8988T (cell line): ENCODE measurements at places on chromosomes 7 and 10.

DNA sequence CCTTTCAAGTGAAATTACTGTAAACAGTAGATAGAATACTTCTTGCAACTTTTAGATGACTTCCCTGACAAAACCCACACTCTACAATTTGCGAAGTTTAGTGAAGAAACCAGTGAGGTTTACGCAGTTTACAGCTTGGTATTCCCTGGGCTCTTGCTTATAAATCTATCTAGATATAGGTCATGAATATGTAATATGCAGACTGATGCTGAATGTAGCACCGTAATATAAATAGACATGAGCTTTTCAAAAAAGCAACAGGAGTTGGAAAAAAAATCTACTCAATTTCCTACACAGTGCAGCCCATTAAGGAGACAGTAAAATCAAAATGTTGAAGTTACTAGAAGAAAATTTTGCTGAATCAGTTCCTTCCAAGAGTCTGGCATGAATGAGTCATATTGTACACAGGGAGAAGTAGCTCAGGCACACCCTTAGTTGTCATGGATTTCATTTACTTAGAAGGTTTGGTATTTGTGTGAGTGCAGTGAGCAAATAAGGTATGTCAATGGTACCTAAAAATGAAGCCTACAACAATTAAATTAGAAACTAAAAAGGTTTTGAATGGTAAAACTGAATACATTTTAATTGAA lies 67.7 kb upstream of the NEUROD6 start:
- no peak for DNase-seq

GRCh38 chr7:122602800-122603199 lies 96.1 kb downstream of the RNF133 start:
- DNase-seq, result no peak

GRCh38 chr10:122658356-122659049 lies 41.1 kb downstream of the C10orf120 start:
- no peak for DNase-seq

DNA sequence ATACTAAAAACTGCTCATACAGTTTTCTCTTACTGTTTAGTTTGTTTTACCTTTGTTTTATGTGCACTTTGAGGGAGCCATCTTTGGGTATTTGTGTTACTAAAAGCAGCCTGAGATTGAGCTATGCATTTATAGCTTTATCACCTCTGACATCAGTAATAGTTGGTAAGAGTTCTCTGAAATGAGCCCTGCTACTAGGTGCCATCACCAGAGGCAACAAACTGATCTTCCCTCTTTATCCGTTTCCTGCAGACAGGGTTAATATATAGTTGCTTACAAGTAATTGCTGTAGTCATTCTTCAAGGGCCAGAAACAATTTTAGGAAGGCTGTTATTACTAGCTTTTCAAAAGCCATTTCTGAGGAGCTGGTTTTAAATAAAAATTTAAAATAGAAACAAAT lies 49.1 kb downstream of the KIF20B start:
- no peak for DNase-seq

- DNase-seq, result no peak
Observed at GRCh38 chr10:123402656-123403055, 248.5 kb downstream of the BUB3 start.
